Natural killer cell treated with Interleukin-12 subunit alpha and Interleukin-12 subunit beta and Interleukin-15 and Interleukin-18, amount 100 ng/mL, for 72 hours (primary cell): ENCODE measurements at places on chromosomes 12 and 14. TPM values are rescaled to one million over a fixed set of nuclear protein-coding genes. Genes with fewer than 3 reads are reported as not detected.

DNA sequence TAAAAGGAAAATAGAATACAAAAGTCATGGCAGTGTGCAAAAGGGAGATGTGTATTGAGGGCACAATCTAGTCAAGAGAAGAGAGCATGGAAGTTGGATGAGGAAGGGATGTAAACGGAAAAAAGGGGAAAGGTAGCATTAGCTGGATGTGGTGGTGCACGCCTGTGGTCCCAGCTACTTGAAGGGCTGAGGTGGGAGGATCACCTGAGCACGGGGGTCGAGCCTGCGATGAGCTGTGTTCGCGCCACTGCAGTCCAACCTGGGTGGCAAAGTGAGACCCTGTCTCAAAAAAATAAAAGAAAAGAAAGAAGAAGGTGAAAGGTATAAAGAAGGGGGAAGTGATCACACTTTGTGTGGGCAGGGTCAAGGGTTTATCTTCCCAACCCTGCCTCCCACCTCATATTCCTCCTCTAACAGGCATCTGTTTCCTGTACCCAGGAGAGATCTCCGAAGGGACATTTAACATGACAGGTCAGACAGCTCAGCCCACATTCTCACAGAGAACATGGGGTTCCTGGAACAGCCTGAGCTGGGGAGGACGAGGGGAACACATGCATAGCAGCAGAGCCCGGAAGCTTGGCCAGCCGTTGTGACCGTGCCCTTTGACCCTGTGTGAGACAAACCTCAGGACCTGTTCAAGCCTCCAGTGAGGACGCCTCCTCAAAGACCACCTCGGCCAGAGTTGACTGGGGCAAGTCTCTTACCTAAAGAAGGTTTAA is 8.9 kb downstream of the RNASE11 start:
- peaks cover 15% of the 10 kb centered on the region for H3K27me3 ChIP-seq
- H3K36me3 ChIP-seq = no peaks in the 10 kb centered on the region
- no peak for DNase-seq
- H3K4me3 ChIP-seq = no peak overlapping the region
- no peaks in the 10 kb centered on the region for H3K4me1 ChIP-seq

DNA sequence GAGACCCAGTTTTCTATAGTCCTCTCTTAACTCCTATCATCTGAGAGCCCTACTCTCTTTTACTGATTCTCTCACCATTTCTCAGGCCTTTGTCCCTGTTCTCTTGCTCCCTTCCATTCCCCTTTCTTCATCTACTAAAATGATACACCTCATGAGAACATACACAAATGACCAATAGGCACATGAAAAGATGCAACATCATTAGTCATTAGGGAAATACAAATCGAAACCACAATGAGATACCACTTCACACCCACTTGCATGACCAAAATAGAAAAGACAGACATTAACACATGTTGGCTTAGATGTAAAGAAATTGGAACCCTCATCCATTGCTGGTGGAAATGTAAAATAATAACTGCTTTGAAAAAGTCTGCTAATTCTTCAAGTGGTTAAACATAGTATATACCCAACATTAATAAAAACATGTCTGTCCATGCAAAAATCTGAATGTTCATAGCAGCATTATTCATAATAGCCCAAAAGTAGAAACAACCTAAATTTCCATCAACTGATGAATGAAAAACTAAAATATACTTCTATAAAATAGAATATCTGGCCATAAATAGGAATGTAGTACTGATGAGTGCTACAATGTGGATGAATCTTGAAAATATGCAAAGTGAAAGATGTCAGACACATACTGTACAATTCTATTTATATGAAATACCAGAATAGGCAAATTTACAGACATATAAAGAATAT is 66.0 kb downstream of the DENND5B start:
- H3K4me1 ChIP-seq = peaks cover 4% of the 10 kb centered on the region
- DNase-seq = no peak
- H3K27me3 ChIP-seq = peaks cover 7% of the 10 kb centered on the region
- no peak overlapping the region for H3K4me3 ChIP-seq

DNA sequence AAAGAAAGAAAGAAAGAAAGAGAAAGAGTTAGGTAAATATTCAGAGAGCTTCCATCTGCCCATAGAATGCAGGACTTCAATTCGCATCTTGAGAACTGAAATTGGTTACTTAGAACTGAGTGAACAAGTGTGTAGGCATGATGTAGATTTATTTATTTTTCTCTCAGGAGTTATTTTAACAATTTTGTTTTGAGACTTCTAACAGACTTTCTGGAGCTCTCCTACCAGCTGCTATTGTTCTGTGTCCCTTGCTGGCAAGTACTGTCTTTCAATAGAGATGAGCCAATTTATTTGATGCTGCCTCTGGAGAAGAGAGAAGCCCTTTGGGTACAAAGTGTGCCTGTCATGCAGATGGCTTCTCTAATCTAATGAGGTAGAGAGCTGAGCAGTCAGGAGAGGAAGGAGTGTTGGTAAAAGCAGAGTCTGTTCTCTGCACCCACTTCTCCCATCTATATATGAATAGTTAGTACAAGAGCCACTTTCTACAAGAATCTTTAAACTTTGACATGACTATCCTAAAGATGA is 67.0 kb downstream of the SYT1 start:
- H3K27me3 ChIP-seq = no peaks in the 10 kb centered on the region
- no peak for DNase-seq
- H3K4me1 ChIP-seq = no peaks in the 10 kb centered on the region
- peaks cover 6% of the 10 kb centered on the region for H3K36me3 ChIP-seq

INSM2 gene
- not detected for total RNA-seq

- H3K4me3 ChIP-seq = no peak overlapping the region
- H3K27me3 ChIP-seq = no peaks in the 10 kb centered on the region
- H3K36me3 ChIP-seq = peaks cover 4% of the 10 kb centered on the region
- H3K4me1 ChIP-seq = no peaks in the 10 kb centered on the region
Measured at GRCh38 chr12:66367015-66367667, 64.8 kb downstream of the HELB start.

DNA sequence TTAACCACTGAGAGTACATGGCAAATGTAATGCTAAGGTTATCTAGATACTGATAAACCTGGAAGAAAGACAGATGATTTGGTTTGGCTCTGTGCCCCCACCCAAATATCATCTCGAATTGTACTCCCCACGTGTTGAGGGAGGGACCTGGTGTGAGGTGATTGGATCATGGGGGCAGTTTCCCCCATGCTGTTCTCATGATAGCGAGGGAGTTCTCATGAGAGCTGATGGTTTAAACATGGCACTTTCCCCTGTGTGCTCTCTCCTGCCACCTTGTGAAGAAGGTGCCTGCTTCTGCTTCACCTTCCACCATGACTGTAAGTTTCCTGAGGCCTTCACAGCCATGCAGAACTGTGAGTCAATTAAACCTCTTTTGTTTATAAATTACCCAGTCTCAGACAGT is 14.2 kb downstream of the NOXRED1 start:
- H3K27me3 ChIP-seq = no peaks in the 10 kb centered on the region
- peaks cover 14% of the 10 kb centered on the region for H3K4me1 ChIP-seq
- no peaks in the 10 kb centered on the region for H3K36me3 ChIP-seq
- no peak overlapping the region for H3K27ac ChIP-seq
- H3K4me3 ChIP-seq = no peak overlapping the region
- DNase-seq = no peak

KLRK1 gene
- 80.4 TPM for total RNA-seq

MGAT4C gene
- not detected for total RNA-seq

DNA sequence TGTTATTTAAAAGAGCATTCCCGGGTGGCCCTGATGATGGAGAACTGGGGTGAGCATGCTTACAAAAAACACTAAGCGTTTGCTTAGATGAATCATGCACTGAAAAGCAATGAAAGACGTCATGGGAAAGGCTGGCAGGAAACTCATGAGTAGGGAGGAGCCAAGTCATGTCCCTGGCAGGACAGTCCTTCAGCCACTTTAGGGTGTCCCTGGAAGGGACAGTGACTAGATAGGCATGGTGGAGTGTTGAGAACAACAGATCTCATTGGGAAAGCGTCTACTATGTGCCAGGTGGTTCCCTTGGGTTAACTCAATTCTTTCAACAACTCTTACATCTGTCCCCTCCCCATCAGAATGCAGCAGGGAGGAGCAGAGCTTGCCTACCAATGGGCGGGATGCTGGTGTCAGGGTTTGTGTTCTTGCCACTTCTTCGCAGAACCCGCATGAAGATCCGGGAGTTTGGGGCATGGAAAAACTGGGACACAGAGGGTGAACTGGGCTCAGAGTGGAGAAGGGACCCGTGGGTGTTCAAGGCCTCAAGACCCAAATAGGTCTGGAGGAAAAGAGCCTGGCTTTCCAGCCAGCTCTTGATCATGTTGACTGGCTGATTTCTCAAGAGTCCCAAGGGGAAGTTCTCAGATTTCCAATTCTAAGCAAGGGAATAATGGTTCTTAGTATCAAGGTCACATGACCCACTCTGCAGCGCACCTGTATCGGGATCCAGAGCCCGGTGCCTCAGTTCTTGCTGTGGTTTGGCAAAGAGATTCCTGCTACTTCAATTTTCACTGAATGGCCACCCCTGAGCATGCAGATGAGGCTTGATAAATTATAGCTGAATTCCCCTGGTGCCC is 653.9 kb upstream of the TBX3 start:
- no peak overlapping the region for H3K27ac ChIP-seq
- H3K4me1 ChIP-seq = no peaks in the 10 kb centered on the region
- DNase-seq = no peak
- no peaks in the 10 kb centered on the region for H3K36me3 ChIP-seq
- H3K27me3 ChIP-seq = no peaks in the 10 kb centered on the region
- H3K4me3 ChIP-seq = no peak overlapping the region

DNA sequence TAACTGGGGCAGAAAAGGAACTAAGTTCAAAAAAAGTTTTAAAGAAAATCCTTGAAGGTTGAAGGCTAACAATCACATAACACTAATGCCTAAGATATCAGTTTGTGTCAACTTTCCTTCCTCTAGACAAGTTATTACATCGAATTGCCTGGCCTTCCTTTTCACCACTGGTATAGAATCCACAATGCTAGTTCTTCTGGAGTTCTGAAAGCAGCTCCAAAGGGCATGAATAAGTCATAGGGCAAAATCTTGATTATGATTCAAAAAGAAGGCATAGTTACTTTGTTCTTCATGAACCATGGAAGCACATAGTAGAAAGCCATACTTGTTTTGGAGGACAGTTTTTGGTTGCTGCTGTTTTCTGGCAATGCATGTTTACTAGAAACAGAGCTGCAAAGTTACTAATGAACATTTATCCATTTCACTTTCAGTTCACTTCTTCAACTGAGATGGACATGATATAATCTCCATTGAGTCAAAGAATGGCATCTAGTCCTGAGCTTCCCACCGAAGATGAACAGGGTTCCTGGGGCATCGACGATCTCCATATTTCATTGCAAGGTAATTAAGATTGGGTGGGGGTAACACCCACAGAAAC is 56.0 kb downstream of the SYNE2 start:
- peaks cover 5% of the 10 kb centered on the region for H3K36me3 ChIP-seq
- peak overlapping the region; percentile 58 for H3K4me3 ChIP-seq
- H3K4me1 ChIP-seq = peaks cover 48% of the 10 kb centered on the region
- no peak overlapping the region for H3K27ac ChIP-seq
- no peak for DNase-seq

DNA sequence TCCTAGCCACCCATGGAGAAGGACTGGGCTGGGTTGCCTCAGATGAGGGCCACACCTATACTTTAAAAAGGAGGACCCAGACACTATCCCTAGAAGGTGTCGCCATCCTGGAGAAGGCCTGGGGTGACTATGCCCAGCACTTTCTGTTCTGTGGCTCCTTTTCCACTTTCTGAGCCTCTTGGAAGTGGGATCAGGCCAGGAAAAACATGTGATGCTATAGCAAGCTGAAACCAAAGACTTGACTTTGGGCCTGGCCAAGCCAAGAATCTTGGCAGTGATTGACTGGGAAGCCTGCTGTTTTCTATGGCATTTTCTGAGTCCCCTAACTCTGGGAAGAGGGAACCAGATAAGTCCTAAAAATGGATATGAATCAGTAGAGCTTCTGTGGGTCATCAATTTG is 332.3 kb downstream of the ZFP36L1 start:
- H3K36me3 ChIP-seq = no peaks in the 10 kb centered on the region
- no peak for DNase-seq
- no peak overlapping the region for H3K4me3 ChIP-seq
- no peaks in the 10 kb centered on the region for H3K27me3 ChIP-seq
- H3K27ac ChIP-seq = no peak overlapping the region
- peaks cover 10% of the 10 kb centered on the region for H3K4me1 ChIP-seq

- no peak overlapping the region for H3K27ac ChIP-seq
- no peak for DNase-seq
- no peak overlapping the region for H3K4me3 ChIP-seq
- H3K4me1 ChIP-seq = no peaks in the 10 kb centered on the region
Measured at GRCh38 chr14:100771121-100771800, 44.6 kb downstream of the DLK1 start.

- H3K36me3 ChIP-seq = no peaks in the 10 kb centered on the region
- no peak for DNase-seq
- no peak overlapping the region for H3K4me3 ChIP-seq
- no peak overlapping the region for H3K27ac ChIP-seq
- H3K4me1 ChIP-seq = peaks cover 4% of the 10 kb centered on the region
Measured at GRCh38 chr14:94423453-94424056, 29.0 kb downstream of the SERPINA11 start.

GRCh38 chr12:32197421-32197820 is 90.8 kb downstream of the BICD1 start:
- H3K4me3 ChIP-seq = no peak overlapping the region
- peaks cover 21% of the 10 kb centered on the region for H3K36me3 ChIP-seq
- no peaks in the 10 kb centered on the region for H3K27me3 ChIP-seq
- peaks cover 13% of the 10 kb centered on the region for H3K4me1 ChIP-seq
- DNase-seq = no peak
- no peak overlapping the region for H3K27ac ChIP-seq

DNA sequence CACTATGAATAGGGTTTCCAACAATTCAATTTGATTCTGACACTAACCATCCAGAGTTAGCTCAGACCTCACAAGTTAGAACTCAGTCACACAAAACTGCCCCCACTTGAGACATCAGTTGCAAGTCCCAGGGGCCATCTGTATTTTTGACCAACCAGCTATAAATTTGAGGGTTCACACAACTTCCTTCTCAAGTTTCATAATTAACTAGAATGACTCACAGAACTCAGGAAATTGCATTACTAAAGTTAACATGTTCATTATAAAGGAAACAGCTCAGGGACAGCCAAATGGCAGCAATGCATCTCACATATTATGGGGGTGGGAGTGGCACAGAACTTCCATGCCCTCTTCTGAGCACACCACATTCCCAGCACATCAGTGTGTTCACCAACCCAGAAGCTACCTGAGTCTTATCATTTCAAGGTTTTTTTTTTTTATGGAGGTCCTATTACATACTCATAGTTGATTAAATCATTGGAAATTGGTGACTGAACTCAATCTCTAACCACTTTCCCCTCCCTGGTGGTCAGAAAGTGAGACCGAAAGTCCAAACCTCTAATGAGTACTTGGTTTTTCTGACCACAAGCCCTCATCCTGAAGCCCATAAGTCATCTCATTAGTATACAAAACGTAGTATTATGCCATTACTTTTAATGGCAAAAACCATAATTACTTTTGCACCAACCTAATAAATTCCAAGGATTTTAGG is 1721.5 kb upstream of the SEL1L start:
- no peaks in the 10 kb centered on the region for H3K4me1 ChIP-seq
- H3K27ac ChIP-seq = no peak overlapping the region
- no peaks in the 10 kb centered on the region for H3K36me3 ChIP-seq
- H3K4me3 ChIP-seq = no peak overlapping the region
- no peaks in the 10 kb centered on the region for H3K27me3 ChIP-seq
